ENCODE measurements at places on chromosomes 4 and X.

- no peak for DNase-seq
Observed at GRCh38 chr4:65623506-65623905, 46.8 kb downstream of the EPHA5 start.

- no peak for DNase-seq
Observed at GRCh38 chr4:67130411-67130810, 414.9 kb downstream of the CENPC start.

DNA sequence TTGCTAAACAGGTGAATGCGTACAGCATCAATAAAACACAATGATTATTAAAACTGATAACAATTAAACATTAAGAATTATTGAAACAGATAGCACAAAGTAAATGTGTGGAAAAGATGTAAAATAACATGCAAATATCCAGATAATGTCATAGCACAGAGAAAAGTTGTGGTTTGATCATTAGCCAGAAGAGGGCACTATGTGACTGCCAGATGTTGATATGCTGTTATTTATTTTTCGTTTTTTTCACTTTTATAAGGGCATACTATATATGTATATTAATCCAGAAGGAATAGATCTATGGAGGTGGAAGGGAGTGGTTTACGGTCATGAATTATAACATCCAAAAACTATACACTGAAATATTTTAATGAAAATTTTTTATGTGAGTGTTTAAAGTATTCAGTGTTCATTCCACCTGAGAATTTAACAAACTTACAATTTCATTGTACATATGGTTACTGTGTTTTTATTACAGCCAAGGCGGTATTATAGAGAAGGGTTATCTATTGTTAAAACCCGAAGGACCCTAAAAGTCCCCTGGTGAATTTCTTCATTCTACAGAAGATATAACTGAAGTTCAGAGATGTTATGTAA is 211.9 kb upstream of the UGT8 start:
- peak; percentile 28 for DNase-seq

- DNase-seq, result no peak
Observed at GRCh38 chr4:110668463-110669235, 45.8 kb upstream of the PITX2 start.

DNA sequence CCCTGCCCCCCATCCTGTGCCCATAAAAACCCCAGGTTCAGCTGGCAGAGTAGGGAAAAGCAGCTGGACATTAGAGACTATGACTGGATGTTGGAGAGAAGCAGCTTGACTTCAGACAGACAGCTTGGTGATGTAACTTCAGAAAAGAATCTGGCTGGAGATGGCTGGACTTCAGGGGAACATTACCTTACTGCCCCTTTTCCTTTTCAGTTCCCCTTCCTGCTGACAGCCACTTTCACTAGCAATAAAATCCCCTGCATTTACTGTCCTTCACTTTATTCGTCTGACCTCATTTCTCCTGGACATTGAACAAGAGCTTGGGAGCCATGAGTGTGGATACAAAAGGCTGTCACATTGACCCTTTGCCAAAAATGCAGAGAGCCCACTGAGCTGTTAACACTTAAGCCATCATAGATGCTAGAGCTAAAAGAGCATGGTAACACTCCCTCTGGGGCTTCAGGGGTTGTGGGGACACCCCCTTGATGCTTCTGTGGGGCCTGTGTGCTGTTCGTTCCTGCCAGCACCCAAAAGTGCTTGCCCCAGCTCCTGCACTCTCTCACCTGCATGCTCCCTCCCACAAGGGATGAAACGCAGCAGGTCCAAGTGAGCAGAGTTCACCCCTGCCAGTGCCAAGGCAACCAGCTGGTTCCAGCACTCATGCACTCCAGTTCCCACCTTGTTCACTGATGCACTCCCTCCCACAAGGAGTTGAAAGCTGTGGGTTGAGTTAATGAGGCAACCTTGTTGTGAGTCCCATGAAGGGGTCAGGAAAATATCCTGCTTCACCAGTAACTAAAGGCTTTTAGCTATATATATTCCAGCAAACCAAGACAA is 263.8 kb upstream of the NDST3 start:
- DNase-seq, result no peak

- DNase-seq, result no peak
Observed at GRCh38 chr4:65973186-65973585, 302.9 kb upstream of the EPHA5 start.

- no peak for DNase-seq
Observed at GRCh38 chr4:37627263-37627662, 58.9 kb downstream of the RELL1 start.

DNA sequence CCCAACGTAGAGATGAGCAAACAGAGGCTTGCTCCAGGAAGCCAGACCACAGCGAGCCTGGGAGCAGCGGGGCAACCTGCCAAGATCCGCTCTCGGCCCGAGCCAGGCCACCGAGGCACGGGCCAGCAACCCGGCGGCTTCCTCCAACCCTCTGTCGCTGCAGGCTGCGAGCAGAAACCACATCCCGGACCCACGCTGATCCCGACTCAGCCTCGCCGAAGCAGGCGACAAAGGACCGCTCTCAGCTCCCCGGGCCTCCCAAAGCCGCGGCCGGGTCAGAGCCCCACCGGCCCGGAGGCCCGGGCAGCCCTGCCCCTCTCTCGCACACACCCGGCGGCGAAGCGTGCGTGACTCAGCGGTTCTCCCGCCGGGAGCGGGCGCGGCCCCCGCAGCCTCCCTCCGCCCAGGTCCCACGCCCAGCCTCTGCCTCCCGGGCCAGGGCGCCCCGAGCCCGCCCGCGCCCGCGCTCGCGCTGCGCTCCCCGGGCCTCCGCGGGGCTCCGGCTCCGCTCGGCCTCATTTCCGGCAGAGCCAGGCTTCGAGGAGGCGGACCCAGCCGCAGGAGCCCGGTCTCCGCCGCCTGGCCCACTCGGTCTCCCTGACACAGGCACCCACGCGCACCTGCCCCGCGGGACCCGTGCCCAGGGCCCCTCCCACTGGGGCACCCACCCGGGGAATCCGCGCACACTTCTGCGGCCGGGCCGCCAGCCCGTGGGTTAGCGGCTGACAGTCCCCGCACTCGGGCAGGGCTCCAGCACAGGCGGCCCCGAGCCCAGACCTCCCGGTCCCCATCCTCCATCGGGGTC is 1.7 kb downstream of the PPP2R2C start:
- DNase-seq, result no peak

- DNase-seq, result no peak
Observed at GRCh38 chr4:152501846-152502536, 33.9 kb downstream of the FBXW7 start.

GRCh38 chrX:130330706-130331105 is 9.0 kb upstream of the SLC25A14 start:
- peak; percentile 54 for DNase-seq

GRCh38 chr4:66628146-66628545 is 917.2 kb downstream of the CENPC start:
- no peak for DNase-seq

DNA sequence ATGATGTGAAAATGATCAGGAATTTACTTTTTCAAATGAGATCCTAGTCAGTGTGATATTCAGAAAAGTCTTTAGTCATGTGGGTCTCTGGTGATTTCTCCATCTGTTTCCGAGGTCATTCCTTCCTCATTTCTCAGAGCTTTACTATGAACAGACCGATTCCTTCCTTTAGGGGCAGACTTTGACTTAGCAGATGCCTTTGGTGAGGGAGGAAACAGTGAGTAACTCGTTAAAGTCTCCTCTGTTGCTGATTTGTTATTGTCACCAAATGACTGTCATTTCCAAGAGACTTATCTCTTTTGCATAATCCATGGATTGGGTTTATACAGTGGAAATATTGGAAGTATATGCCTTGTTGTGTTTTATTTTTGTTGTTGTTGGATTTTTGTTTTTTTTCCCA is 76.2 kb upstream of the CD99 start:
- DNase-seq, result no peak

GRCh38 chr4:28548594-28548993 is 1688.0 kb downstream of the STIM2 start:
- no peak for DNase-seq

- no peak for DNase-seq
Observed at GRCh38 chr4:169030562-169030982, 20.5 kb upstream of the CBR4 start.

- DNase-seq, result peak; percentile 44
Observed at GRCh38 chrX:40146262-40147125, 48.7 kb upstream of the BCOR start.

DNA sequence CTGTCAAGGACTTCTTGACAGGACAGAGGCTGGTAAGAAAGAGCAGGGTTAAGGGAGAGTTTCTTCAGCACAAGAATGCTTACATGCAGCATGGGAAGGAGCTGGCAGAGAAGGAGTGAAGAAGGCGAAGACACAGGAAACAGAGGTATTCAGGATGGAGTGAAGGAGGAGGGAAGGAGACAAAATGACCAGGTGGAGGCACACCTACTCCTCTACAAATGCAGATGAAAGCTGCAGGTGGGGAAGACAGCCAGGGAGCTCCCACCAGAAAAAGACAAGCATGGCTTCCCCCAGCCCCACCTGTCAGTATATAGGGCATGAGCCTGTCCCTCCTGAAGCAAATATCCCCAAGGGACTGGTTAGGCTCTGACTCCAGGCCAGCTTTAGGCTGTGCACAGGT is 29.6 kb upstream of the NKRF start:
- DNase-seq, result no peak

GRCh38 chrX:20159797-20160385 is 18.3 kb upstream of the EIF1AX start:
- DNase-seq, result no peak

GRCh38 chr4:157075811-157076577 is at the start of gene GLRB:
Gene GLRB, plus strand, starts transcription at chr4:157076150. Its CDS starts 1,875 bp downstream, at chr4:157078025.
- DNase-seq, result no peak

GRCh38 chr4:87838890-87839591 is 6.3 kb downstream of the MEPE start:
- DNase-seq, result peak; percentile 27

DNA sequence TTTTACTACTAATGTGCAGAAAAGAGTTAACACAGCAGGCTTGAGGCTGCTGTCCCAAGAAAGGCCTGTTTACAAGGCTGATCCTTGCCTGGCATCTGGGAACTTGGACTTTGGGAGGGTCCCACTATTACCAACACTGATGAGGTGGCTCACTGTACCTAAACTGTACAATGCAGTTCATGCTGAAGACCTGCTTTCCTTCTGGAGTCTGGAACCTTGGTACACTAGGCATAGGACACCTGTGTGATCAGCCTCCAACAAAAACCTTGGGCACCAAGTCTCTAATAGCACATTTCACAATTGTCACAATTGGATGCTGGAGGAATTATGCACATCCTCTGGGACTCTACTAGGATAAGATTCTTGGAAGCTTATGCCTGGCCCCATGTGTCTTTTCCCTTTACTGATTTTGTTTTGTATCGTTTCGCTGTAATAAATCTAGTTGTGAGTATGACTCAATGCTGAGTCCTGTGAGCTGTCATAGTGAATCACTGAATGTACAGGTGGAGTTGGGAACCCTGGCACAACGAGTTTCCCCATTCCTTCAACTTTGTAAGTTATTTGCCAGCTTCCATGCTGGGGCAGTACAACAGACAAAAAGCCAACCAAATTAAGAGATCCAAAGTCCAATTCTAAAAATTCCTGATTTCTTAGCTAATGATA is 45.9 kb downstream of the TEC start:
- DNase-seq, result no peak

GRCh38 chr4:7658341-7659204 is 223.8 kb upstream of the PSAPL1 start:
- no peak for DNase-seq

- DNase-seq, result no peak
Observed at GRCh38 chrX:98357146-98357545, 1473.4 kb downstream of the RPA4 start.

- DNase-seq, result no peak
Observed at GRCh38 chr4:25925486-25926201, 11.6 kb downstream of the SMIM20 start.

- DNase-seq, result no peak
Observed at GRCh38 chr4:17911608-17912007, 100.8 kb downstream of the NCAPG start.

DNA sequence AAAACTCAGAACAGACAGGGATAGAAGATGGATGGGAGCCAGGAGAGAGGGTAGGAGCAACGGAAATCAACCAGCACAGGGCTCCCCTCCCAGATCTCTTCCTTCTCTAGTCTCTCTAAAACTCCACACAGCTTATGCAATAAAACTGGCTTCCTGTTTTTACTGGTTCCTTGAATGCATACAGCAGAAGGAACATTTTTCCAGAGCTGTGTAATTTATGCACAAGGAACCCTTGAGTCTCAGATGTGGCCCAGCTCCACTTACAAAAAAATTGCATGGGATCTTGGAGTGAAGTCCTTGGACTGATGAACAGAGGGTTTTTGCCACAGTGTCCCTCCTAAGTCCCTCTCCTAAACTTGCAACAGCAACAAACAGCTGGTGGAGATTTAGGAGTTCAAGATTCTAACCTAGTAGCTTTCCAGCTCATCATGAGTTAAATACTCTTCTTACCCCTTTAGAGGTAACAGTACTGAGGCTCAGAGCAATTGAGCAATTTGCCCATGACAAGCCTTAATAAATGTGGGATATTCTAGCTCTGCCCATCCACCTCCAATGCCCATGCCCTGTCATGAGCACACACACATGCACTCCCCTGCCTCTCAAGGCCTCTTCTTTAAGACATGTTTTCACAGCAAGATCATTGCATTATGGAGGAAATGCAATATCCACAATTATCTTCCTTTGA is 18.4 kb upstream of the CC2D2A start:
- DNase-seq, result no peak

GRCh38 chr4:112523764-112524505 is 8.0 kb upstream of the NEUROG2 start:
- DNase-seq, result peak; percentile 47

DNA sequence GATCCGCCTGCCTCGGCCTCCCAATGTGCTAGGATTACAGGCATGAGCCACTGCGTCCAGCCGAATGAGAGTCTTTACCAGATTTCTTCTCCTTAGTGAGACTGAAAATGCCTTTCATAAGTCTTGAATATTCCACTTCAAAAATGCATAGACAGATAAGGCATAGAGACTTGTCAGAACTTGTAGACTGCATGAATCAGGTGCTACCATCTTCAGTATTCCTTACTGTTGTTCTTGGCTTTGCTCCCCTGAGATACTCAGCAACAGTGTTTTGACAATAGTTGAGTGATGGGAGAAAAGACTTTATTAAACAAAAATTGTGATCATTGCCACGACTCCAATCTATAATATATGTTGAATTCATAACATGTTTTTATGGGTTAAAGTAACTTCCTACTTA is 11.0 kb downstream of the TKTL2 start:
- no peak for DNase-seq

- no peak for DNase-seq
Observed at GRCh38 chr4:62870451-62870850, 1538.8 kb downstream of the TECRL start.

- DNase-seq, result no peak
Observed at GRCh38 chr4:107220976-107221375, 184.9 kb upstream of the DKK2 start.

DNA sequence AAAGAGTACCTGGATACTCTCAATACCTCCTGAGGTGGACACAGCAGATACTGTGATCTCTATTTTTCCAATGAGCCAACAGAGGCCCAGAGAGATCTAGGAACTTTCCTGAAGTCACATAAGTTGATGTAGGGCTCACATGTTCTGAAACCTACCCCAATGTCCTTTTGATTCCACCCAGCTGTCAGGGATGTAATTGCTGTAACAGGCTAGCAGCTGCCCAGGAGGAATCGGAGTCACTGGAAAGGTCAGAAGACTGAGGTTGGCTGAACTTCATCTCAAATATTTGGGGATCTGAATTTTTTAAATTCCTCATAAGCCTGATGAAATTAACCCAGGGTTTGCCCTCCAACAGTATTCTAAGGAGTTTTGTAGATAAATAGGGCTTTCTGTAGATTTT is 52.5 kb upstream of the PROM1 start:
- no peak for DNase-seq

Data from CD4-positive, CD25-positive, alpha-beta regulatory T cell (primary cell).